Mammary microvascular endothelial cell (primary cell): ENCODE measurements at places on chromosomes 16 and 17. TPM values are rescaled to one million over a fixed set of nuclear protein-coding genes. Genes with fewer than 3 reads are reported as not detected.

Gene TP53TG3D
- not detected in 2 replicates for total RNA-seq

Gene OSGIN1
- 6.6 and 13.0 TPM in 2 replicates for total RNA-seq

Gene OR2C1
- not detected in 2 replicates for total RNA-seq

Gene CCL17
- total RNA-seq, result not detected in 2 replicates

Gene DPEP1
- 0.13 TPM in 1 of 2 replicates, not detected in the other for total RNA-seq

Gene KRT37
- not detected in 2 replicates for total RNA-seq

Gene KRT39
- total RNA-seq, result not detected in 2 replicates

Gene ACD
- total RNA-seq, result 26.0 and 35.8 TPM in 2 replicates

Gene DDX52
- total RNA-seq, result 27.8 and 30.8 TPM in 2 replicates

Gene ESRP2
- total RNA-seq, result 0.33 and 0.54 TPM in 2 replicates

Gene CLEC3A
- not detected in 2 replicates for total RNA-seq

Gene TNS4
- total RNA-seq, result 0.53 TPM in 1 of 2 replicates, not detected in the other

Gene PIK3R5
- total RNA-seq, result not detected in 2 replicates

Gene CCL8
- not detected in 2 replicates for total RNA-seq

Gene TP53TG3B
- not detected in 2 replicates for total RNA-seq

Gene MYL4
- total RNA-seq, result 2.4 and 2.6 TPM in 2 replicates
